ENCODE measurements at places on chromosomes 12 and 14. TPM values are rescaled to one million over a fixed set of nuclear protein-coding genes. Genes with fewer than 3 reads are reported as not detected.

The AKAP5 gene
- polyA plus RNA-seq: 4.4 TPM

GRCh38 chr12:74280156-74280655 is 257.4 kb upstream of the ATXN7L3B start:
- no peak for DNase-seq

- DNase-seq: no peak
Measured at GRCh38 chr12:77407931-77408330, 342.6 kb upstream of the E2F7 start.

- no peak for DNase-seq
Measured at GRCh38 chr12:49577589-49578315, 9.8 kb upstream of the MCRS1 start.

DNA sequence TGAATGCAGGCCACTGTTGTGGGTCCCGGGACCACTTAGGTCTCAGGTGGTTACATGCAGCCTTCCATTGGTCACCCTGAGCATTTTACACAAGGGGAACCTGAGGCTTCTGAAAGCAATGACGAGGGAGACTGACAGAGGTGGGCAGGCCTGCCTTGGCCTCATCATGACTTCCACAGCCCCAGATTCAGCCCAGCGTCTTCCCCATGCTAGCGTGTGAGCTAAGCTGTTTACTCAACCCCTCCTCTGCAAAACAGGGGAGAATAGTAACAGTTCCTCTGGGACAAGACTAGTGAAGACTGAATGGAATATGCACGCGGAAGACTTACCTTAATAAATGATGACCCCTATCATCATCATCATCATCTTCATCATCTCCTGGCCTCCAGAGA is 46.8 kb downstream of the VWF start:
- DNase-seq: no peak

- DNase-seq: no peak
Measured at GRCh38 chr12:1594006-1594260, 448 bp downstream of the FBXL14 start.

DNA sequence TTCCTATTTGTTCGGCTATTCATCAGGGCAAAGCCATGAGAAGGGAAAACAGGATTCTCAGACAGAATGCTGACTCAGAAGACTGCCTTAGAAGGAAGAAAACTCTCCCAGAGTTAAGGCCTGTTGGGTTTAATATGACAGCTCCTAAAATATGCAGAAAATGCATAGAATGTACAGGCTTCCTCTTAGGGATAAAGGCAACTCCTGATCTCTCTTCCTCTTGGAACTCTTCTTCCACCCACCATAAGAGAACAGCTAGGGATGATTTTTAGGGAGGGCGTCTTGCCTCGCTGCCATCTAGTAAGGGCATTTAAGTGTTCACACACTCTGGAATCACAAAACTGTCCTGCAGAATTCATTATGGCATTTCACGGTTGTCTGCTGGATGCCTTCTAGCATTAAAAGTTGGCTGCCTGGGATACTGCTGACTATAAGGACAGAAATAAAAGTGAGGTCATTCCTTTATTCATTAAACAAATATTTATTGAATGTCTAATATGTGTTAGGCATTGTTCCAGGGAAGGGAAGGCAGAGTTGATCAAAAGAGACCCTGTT is 73.7 kb downstream of the DCAF5 start:
- peak; percentile 24 for DNase-seq

GRCh38 chr14:50320283-50320682 is 8.2 kb downstream of the DMAC2L start:
- DNase-seq: no peak
